Renal cortex interstitium (tissue), 15 donors: ENCODE measurements at places on chromosomes 3 and 15. TPM values are rescaled to one million over a fixed set of nuclear protein-coding genes. Genes with fewer than 3 reads are reported as not detected.

DNA sequence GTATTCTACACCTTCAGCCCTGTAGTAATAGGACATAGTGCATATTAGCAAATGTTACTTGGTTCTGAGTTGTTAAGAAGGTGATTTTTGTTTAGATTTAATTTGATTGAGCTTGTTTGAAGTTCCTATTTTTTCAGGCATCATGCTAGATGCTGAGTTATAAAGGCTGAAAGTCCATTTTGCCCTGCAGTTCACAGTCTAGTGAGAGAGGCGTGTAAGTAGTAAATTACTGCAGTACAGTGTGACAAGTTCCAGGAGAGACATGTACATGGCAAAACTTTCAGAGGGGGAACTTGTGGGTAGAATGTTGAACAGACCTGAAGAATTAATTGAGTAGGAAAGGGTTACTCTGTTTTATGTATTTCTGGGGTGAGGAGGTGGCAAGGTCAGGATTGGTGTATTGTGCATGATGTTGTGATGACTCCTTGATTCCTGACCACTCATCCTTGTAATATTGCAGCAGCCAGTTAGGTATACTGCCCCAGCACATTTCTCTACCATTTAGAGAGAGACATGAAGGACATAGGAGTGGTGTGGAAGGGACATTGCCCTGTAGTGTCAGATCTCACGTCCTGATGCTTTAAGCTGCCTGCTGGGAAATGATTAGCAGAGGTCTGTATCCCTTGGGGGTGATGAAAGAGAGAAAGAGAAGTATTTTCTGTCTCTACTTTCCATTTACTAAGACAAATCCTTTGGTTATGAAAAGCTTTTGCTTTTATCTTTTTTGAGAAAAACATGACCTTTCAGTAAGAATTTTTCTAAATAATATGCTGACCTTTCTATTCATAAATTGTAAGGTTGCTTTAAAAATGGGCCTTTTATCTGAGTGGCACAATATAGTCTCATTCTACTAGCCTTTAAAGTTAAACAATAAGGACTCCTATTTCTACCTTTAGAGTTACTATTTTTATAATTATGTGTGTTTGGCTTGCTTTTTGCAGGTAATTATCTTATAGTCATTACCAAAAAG lies 16.9 kb downstream of the SACM1L start:
- DNase-seq: no peak

DNA sequence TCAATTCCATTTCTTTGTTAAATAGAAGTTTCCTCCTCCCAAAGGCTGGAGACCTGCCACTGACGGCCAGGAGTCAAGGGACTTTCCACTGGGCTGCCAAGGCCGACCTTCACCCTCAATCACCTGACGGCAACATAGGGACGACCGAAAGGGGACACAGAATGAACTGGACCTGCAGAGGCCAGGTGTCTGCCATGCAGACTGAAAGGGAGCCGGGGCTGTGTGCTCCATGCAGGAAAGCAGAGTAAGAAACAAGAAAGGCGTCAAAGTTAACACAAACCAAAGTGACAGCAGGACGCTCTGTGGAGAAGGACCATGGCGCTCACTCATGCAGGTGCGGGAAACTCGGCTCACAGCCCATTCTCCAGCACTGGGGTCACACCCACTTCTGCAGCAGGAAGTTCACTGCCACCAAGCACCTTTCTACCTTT lies 26.1 kb downstream of the ZXDC start:
- no peak for DNase-seq

DNA sequence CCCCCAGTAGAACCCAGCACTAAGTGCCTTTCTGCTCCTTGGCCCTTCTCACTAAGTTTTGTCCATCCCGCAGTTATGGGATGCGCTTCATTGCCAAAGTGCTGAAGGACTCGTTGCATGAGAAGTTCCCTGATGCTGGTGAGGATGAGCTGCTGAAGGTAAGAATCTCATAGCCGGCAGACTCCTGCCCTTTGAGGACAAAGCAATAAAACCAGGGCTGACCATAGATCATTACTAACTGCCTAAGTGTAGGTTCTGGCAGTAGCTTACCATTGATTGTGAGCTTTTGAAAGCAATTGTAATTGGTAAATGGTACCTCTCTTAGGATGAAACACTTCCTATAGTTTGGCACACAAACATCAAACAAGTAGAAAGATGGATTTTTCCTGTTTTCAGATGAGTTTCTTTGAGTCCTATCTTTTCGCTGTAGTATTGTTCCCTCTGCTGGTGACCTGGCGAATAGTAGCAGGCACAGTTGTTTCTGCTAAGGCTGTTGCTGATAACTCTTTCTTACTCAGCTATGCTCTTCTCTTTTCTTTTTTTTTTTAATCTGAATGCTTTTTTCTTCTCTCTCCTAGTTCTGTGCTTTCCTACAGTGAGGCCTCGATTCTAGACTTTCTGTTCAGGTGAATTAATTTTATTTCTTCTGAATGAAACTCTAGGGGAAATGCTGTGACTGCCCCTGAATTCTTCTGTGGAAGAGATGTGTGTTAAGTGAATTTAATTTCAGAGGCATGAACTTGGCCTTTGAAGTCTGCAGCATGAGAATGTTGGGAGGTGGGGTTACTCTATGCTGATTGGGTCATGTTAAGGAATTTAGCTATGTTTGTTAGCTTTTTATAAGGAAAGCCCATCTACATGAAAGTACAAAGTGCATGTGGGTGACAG lies 47.4 kb upstream of the CRTC3 start:
- no peak for DNase-seq

GRCh38 chr3:14674841-14675240 lies at the start of gene C3orf20:
Gene C3orf20, plus strand, starts transcription at chr3:14675141. Its CDS starts 7,573 bp downstream, at chr3:14682714.
- no peak for DNase-seq

DNA sequence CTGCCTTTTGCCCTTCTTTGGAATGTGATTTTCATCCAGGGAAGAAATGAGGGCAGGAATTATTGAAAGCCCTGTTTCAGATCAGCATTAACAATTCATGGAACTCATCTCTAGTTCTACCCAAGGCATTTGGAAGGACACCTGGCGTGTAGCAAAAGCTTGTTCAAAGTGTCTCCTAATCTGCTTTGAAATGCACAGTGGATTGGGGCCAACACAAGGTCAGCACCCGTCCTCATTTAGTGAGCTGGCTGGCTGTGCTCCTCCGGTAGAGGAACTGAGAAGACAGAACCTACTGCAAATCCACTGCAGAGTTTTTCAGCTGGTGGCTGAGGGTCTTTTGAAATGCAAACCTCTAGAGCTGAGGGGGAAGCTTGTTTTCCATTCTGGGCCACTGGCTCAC lies 141.6 kb upstream of the STT3B start:
- no peak for DNase-seq

GRCh38 chr15:72285927-72286516 lies 13.7 kb upstream of the PARP6 start:
- no peak for DNase-seq

- DNase-seq: no peak
Observed at GRCh38 chr15:49987896-49988295, 131.1 kb downstream of the ATP8B4 start.

GRCh38 chr3:32313723-32314473 lies 75.4 kb downstream of the CMTM8 start:
- no peak for DNase-seq

DNA sequence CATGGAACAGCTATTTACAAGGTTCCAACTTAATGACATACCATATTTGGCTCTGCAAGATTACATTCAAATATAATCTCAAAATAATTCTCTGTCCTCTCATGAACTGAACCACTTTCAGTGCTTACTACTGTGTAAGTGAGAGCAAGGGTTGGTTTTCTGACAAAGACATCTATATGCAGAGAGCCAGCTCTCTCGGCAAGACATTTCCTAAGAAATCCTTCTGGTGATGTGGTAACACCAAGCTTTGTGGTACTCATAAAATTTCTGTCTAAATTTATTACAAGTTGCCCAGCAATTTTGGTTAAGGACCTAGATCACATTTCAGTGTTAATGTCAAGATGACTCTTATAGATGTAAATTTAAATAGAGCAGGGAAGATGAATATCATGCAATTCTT lies 184.9 kb downstream of the GAP43 start:
- no peak for DNase-seq

DNA sequence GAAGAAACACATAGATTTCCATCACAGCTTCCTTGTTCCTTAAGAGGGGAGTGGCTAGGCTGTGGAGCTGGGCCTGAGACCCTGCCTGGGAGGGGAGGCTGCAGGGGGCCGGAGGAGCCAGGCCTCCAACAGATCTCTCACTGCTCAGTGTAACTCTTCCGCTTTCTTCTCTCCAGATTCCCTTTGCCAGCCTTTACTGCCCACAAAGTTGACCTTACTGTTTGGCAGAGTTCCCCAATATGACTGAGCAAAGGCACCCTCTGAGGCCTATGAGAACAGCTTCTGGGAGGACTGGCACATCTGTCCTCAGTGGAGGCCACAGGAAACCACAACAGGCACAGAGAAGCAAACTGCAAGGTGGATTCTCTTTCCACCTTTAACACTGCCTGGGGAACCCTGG lies 38.1 kb downstream of the SLCO2A1 start:
- no peak for DNase-seq

DNA sequence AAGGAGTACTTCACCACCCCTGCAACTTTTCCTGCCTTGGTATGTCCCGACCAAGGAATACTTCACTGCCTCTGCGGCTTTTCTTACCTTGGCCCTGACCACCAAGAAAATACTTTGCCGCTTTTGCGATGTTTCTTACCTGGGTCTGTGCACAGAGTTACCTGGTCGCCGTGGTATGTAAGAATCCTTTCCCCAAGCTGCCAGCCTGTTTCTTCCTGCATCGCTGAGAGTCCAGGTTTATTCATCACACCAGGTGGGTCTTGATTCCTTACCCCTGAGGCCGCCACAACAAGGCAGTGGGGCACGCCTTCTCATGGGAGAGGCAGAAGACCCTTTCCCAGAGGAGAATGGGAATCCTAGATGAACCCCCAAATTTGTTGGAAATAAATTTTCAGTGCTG lies 511.3 kb downstream of the EDEM1 start:
- no peak for DNase-seq

DNA sequence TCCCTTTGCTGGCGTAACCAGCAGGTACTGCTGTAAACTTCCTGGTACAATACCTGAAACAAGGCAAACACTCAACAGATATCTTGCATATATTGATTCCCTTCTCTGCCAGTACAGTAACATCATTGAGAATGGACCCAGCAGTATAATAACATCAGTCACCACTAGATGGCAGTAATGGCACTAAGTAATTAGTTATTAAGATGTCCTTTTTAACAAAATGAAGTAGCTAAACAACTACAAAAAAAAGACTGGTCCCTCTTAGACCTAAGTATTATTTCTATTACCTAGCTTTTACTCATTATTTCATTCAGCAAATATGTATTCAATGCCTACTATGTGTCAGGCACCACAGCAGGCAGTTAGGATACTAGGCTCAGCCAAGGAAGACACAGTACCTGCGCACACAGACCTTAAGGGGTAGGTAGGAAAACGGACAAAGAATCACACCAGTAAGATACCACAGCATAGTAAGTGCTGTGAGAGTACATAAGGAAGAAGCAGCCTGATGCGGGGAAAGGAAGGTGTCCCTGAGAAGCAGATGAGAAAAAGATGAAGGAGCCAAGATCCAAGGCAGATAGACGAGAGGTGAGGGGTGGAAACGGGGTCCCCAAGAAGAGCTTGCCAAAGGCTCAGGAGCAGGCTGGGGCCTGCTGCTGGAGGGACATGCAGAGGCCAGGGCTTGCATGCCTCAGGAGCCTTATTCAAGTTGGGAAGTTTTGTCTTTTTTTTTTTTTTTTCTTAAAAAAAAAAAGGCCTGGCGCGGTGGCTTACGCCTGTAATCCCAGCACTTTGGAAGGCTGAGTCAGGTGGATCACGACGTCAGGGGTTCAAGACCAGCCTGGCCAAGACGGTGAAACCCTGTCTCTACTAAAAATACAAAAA lies 102.7 kb upstream of the CHD2 start:
- peak; percentile 81 for DNase-seq

DNA sequence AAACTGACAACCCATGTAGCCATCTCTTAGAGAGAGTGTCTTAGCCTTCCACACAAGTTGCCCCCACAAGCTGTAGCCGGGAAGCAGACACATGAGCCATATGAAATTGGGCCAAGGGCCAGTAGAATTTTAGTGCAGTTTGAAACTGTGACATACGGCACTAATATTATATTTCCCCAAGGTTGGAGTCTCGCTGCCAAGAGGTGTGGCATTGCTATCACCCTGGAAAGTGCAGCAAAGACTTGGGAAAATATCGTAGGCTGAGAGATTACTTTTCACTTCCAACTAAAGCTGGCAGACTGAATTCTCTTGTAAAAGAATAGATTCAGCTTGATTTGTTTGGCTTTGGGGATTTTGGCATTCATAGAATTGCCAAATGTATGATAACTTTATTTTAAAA lies 89.2 kb downstream of the ECT2 start:
- DNase-seq: no peak

DNA sequence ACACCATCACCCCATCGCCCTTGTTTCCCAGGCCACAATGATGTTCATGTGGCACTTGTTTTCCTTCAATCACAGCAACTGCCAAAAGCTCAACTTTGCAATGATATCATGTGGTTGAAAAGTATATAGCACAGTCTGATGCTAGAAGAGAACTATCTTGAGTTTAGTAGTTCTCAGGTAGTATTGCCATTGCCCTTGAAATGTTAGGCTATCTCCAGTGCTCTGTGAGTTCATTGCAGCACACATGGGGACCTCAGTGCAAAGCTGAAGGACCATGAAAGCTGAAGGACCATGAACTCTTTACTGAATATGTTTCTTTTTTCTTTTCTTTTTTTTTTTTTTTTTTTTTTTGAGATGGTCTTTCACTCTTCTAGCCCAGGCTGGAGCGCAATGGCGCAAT lies 35.9 kb upstream of the SAMMSON start:
- DNase-seq: no peak

DNA sequence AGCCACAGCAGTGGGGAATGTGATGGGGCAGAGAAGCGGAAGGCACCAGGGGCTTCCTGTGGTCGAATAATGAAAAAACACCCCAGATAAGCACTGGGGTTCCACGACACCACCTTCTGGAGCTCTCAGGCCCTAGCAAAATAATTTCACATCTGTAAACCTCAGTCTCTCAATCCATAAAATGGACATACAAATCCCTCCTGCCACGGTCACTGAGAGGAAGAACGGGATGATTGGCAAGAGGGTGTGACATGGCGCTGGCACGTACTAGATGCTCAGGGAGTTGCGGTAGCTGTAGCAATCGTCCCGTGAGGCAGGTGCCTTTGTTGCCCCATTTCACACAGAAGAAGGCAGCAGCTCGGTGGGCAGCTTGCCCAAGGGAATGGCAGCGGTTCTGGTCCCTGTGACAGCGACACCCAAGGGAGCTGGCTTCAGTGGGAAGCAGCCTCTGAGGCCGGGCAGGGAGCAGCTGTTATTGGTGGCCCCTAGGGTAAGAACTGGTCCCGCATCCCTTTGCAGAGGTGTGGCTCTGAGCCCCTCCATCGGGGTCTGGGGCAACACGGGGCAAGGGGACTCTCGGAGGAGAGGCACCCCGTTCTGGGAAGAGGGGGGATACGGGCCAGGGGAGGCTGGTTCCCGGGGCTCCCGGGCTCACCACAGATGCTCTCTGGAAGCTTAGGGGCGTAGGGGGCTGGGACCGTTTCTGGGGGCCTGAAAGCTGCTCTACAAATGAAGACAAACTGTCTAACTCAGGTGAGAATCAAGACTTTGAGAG lies 114.0 kb upstream of the ALDH1A3 start:
- no peak for DNase-seq

GRCh38 chr3:153291059-153291685 lies 129.1 kb downstream of the RAP2B start:
- DNase-seq: no peak

GRCh38 chr15:84839714-84840113 lies 22.6 kb downstream of the ALPK3 start:
- DNase-seq: no peak

SCAPER gene
- polyA plus RNA-seq: 27.1 TPM

SAMD7 gene
- not detected for polyA plus RNA-seq

LARP6 gene
- 16.0 TPM for polyA plus RNA-seq

SOX14 gene
- polyA plus RNA-seq: not detected

LOXL1 gene
- 84.0 TPM for polyA plus RNA-seq

GOLGA8S gene
- 0.79 TPM for polyA plus RNA-seq

MTHFS gene
- polyA plus RNA-seq: 41.8 TPM

ACKR2 gene
- polyA plus RNA-seq: 2.2 TPM

MAP1A gene
- 6.6 TPM for polyA plus RNA-seq
